HT-29 (cell line): ENCODE measurements at places on chromosomes 3 and 15.

GRCh38 chr3:141360888-141361598 lies 7.3 kb upstream of the ZBTB38 start:
- DNase-seq, result peak; percentile 84

- DNase-seq, result no peak
Observed at GRCh38 chr3:23540600-23540999, 265.2 kb upstream of the UBE2E1 start.

GRCh38 chr3:25313286-25313685 lies 114.8 kb upstream of the RARB start:
- no peak for DNase-seq

GRCh38 chr15:51075364-51075763 lies 19.3 kb downstream of the TNFAIP8L3 start:
- no peak for DNase-seq

- peak; percentile 74 for DNase-seq
Observed at GRCh38 chr15:60526127-60526616, 47.2 kb upstream of the ICE2 start.

DNA sequence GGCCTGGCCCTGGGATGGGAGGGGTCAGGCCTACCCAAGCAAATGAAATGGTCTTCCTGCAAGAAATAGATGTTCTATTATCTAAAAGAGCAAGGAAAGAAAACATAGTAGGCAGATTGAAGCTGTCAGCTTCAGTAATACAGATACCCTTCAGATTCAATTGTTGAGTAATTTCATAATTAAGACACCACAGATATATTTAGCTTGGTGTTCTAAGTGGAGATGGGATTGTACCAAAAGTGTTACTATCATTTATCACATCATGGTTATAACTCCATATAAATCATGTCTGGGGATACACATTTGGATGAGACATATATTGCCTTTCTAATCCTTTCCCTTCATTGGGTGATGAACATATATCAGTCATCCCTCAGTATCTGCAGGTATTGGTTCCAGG lies 41.9 kb upstream of the FAH start:
- DNase-seq, result no peak

- no peak for DNase-seq
Observed at GRCh38 chr3:188268336-188268735, 114.4 kb downstream of the LPP start.

- peak; percentile 82 for DNase-seq
Observed at GRCh38 chr15:78422571-78423340, 15.3 kb upstream of the IREB2 start.

- peak; percentile 30 for DNase-seq
Observed at GRCh38 chr15:91338766-91339165, 238.7 kb downstream of the SV2B start.

DNA sequence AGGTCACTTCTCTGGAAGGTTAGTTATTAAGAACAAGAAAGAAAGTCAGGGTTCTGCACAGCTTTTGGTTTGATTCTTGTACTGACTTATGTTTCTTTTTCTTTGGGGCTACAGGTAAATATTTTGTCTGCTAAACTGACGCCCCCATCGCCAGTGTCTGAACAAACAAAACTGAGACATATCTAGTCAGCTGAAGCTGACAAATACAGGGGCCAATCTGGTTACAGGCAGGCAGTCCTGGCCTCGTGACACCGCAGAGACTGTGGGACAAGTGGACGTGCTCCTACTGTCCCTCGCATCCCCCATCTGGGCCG lies 4.6 kb upstream of the RPL14 start:
- DNase-seq, result peak; percentile 12

DNA sequence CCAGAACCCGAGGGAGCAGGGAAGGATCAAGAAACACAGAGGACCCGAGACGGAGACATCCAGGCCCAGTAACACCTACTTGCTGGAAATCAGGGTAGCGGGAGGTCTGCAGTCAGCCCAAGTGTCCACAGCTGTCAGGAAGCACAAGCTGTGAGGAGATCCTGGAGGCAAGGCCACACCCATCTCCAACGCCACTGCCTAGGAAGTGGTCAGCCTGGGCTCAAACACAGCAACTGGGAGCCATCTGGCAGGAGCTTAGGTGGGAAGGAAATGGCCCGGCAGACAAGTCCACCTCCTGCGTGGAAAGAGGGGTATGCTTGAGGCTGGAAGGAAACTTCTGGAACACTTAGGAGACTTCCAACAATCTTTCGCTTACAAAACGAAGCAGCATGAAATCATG lies 407.1 kb downstream of the VPS13C start:
- DNase-seq, result no peak

DNA sequence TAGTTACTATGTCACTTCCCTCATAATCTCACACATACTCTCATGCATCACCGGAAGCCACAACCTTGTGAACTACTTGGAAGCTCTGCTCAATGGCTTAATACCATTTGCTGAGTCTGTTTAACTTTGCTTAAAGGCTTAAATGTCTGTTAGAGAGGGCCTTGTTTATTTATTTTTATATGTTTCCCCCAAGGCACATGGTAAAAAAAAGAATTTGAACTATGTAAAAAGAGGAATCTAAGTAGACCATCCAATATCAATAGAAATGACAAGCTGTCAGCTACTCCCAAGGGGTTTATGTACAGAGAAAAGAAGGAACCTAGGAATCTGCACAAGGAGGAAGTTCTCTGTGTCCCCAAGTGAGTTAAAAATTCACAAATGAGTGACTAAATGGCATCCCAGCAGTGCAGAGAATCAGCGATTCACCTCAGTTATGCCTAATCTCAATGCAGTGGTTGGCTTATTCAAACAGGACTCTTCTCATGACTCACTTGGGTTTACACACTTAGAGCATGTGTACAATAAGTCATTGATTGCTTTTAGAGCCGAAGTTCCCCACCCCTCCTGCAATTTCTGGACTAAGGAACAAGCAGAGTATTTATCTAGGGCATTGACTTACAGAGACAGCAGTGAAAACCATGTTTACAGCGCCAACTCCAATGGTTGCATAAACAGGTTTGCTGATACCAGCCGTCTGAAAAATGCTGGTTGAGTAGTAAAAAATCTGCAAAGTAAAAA lies 24.4 kb downstream of the SLC2A2 start:
- DNase-seq, result peak; percentile 97

GRCh38 chr15:77503764-77504163 lies 83.1 kb downstream of the HMG20A start:
- DNase-seq, result no peak

- DNase-seq, result no peak
Observed at GRCh38 chr15:96625256-96625655, 294.8 kb downstream of the NR2F2 start.

DNA sequence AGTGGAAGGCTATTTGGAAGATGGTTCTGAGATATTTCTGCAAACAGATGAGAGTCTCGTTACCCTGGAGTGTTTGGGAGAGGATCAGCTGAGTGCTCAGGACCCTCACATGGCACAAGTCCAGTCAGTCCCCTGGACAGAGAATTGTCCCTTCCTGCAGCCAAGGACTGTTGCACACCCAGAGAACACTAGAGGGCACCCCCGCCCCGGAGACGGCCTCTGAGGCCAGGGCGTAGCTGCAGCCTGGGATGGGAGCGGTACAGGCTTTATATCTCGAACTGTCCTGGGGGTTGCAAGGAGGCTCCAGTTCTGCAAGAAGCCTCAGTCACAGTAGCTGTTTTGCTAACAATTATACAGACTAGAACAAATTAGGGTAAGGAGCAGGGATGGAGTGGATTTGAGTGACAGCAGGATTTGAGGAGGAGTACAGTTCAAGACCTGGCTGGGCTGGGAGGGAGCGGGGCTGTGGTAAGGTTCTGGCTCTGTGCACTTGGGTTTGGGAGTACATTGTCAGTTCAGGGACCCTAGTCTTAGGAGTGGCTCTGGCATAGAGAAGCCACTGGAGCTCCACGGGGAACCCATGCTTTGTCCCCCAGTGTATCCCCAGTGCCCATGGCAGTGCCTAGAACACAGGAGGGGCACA lies 67.6 kb upstream of the HACD2 start:
- DNase-seq, result peak; percentile 88

DNA sequence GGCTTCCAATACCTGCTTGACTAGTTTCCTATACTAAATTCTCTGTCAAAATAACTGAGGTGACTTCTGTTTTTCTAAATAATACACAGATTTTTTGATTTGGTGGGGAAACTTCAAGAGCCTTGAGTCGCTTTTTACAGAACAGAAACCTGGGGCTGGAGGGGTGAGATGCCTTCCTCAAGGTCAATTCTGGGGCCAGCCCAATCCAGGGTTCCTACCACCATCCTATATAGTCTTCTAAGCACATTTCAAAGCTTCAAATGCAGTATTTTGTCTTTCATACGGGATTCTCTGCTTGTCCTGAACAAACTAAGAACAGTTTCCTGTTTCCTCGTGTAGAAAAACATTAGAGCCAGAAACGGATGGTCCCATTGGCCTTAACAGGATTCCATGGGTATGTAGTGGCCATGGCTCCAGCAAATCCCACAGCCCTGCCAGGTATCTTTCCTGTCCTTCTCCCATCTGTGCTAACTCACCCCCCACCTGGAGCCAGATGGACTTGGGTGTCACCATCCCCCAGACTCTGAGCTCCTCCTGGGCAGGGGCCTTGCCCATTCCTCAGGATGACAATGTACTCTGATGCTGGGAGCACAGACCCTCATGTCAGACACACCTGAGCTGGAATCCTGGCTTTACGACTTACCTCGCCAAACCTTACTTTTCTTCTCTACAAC lies 146.9 kb downstream of the KLF13 start:
- DNase-seq, result no peak

DNA sequence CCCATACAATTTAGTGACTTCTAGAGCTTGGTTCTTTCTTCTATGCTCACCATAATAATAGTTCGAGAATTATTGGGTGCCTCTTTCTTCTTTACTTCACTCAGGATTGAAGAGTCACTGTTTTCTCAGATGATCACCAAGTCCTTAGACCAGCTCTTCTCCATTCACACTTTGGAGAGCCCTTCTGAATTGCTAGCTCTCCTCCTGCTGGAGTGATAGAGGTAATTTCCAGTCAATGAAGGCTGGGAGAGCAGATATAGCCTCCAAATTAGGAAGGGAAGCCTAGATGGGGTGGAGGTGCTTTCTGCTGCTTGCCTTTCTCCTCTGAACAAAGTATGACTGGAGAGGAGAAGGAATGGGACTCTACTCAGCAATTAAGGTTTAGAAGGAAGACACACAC lies 10.7 kb upstream of the BBX start:
- DNase-seq, result peak; percentile 17

- DNase-seq, result no peak
Observed at GRCh38 chr3:111824351-111824750, 34.7 kb upstream of the PHLDB2 start.

DNA sequence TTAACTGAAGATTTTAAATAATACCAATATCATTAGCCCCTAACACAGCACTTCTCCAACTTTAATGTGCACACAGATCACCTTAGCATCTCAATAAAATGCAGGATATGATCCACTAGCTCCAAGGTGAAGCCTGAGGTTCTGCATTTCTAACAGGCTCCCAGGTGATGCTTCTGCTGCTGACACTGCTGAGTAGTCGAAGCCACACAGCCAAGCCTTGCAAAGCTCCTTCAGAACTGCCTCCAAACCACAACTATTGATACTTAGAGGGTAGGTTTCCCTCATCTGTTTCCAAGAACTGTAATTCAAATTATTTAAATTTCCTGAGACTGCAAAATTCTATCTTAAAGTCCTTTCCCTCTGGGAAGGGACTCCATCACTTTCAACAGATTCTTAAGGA lies 3.9 kb downstream of the RIOX2 start:
- DNase-seq, result no peak
